Right forelimb (tissue), 1 donor: ENCODE measurements at places on chromosomes 12 and 14.

GRCh38 chr14:55348766-55349453, 62.7 kb downstream of the ATG14 start:
- DNase-seq: no peak

GRCh38 chr12:115495300-115495699, 782.2 kb downstream of the MED13L start:
- no peak for DNase-seq

DNA sequence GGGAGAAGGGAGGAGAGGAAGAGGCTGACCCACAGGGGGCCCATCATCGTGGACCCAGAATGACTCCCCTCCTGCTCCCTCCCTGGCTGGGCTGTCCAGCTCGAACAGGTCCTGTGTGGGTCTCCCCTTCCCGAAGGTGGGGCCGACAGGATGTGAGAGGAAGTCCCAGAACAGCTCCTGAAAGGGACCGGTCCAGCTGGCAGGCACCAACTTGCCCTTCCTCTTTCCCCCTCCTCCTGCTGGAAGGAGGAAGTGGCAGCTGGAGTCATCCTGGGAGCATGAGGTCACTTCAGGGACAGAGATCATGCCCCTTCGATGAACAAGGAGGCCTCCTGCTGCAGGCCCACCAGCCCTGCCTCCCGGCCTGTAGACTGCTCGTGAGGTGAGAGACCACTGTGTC, 35.0 kb upstream of the BEGAIN start:
- DNase-seq: peak; percentile 38

- no peak for DNase-seq
Measured at GRCh38 chr14:28116716-28117115, 649.9 kb upstream of the FOXG1 start.

DNA sequence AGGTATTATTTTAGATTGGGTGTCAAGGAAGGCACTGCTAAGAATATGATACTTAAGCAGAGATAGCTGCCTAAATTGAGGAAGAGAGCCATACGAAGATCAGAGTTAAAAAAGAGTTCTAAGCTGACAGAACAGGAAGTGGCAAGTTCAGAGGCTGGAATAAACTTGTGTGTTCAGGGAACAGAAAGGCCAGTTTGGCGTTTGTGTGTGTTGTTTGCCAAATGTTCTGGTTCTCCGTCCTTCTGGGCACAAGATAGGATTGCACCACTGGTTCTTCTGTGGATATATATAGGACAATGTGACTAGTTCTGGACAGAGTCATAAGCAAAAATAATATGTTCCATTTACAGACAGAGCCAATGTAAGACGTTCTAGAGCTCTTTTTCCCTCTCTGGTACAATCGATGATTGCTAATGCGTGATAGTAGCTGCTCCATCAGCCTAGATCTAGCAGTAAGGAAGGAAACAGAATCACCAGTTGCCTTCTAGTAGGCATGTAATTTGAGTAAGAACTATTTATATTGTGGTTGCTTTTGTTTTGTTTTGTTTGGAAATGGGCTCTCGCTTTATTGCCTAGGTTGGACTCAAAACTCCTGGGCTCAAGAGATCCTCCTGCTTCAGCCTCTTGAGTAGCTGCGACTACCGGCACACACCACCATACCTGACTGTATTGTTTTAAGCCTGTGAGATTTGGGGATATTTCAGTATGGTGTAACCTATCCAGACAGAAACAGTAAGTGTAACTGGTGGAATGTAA, 7.4 kb downstream of the BBS10 start:
- DNase-seq: no peak

- no peak for DNase-seq
Measured at GRCh38 chr14:74083784-74084276, 423 bp downstream of the ALDH6A1 start.

DNA sequence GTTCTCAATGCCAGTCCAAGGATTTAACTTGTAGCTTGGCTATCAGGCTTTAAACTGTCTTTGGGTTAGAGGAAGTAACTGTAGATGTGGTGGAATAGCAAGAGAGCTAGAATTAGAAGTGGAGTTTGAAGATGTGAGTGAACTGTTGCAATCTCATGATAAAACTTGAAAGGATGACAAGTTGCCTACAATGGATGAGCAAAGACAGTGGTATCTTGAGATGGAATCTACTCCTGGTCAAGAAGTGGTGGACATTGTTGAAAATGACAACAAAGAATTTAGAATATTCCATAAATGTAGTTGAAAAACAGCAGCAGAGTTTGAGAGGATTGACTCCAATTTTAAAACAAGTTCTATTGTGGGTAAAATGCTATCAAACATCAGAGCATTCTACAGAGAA, 199.0 kb downstream of the DUSP6 start:
- DNase-seq: no peak

DNA sequence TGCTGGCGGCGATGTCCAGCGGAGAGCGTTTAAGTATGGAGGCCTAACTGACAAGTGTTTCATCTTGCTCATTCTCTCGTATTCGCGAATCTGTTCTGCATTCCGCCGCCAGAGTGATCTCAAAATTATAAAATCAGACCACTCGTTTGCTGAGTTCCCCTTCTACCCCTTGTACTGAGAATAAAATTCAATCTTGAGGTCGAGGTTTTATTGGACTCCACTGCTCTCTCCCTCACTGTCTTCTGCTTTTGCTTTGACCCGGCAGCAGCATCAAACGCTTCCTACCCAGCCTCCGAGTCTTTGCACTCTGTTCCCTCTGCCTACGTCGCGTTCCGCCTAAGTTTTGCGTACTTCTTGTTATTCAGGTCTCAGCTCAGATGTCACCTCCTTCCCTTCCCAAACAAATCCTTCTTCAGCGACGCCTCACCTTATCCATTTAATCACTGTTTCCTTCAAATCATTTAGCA, 462 bp downstream of the KNTC1 start:
- DNase-seq: no peak

GRCh38 chr12:86513226-86513625, 257.0 kb upstream of the MGAT4C start:
- DNase-seq: no peak

DNA sequence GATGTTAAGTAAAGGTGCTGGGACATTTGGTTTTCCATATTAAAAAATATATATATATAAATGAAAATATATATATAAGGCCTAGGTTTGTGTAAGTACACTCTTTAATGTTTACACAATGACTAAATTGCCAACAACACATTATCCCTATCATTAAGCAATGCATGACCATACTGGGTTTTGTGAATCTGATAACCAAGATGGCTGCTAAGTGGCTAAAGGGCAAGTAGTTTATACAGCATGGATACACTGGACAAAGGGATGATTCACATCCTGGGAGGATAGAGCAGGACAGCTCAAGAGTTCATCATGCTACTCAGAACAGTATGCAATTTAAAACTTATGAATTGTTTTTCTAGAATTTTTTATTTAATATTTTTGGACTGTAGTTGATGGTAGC, 89.3 kb downstream of the FIGNL2 start:
- DNase-seq: no peak

- DNase-seq: no peak
Measured at GRCh38 chr12:61037792-61038191, 1222.4 kb upstream of the USP15 start.

- DNase-seq: no peak
Measured at GRCh38 chr12:388541-389141, 479 bp downstream of the KDM5A start.

DNA sequence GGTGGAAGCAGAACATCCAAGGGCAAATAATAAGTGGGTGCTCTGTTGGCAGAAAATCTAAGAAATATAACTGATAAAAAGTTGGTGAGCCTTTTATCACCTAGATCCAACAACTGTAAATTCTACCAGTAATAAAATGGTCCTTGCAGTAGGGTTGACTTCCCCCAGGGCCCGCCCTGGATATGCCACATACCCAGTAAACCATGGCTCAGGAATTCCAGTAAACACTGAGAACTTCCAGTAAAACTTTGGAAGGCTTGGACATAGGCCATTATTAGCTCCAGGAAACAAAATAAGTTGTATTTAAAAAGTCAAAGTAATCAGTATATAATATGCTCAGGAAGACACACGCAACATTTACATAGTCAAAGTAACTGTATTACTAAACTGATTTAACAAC, 402.2 kb downstream of the BCAT1 start:
- no peak for DNase-seq

- DNase-seq: no peak
Measured at GRCh38 chr14:77369285-77369684, 7.6 kb downstream of the TMED8 start.

GRCh38 chr12:120498870-120499515, 3.1 kb downstream of the DYNLL1 start:
- no peak for DNase-seq

GRCh38 chr12:4472046-4472445, 26.4 kb upstream of the FGF6 start:
- DNase-seq: no peak

DNA sequence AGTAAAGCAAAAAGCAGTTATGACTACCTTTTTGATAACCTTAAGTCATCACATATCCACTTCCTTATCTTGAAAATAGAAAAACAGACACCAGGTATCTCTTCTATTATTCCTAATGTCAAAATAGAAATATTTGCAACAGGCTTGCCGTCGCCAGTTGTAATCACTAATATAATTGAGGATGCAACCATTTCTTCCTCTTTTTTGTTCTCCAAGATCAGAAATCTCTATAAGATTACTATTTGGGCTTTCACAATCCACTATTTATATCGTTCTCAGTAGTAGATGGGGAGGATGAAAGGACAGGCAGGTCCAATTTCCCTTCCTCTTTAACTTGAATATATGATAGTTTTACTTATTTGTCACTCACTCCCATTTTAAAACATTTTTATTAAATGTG, 130.2 kb upstream of the HMGA2 start:
- DNase-seq: no peak

DNA sequence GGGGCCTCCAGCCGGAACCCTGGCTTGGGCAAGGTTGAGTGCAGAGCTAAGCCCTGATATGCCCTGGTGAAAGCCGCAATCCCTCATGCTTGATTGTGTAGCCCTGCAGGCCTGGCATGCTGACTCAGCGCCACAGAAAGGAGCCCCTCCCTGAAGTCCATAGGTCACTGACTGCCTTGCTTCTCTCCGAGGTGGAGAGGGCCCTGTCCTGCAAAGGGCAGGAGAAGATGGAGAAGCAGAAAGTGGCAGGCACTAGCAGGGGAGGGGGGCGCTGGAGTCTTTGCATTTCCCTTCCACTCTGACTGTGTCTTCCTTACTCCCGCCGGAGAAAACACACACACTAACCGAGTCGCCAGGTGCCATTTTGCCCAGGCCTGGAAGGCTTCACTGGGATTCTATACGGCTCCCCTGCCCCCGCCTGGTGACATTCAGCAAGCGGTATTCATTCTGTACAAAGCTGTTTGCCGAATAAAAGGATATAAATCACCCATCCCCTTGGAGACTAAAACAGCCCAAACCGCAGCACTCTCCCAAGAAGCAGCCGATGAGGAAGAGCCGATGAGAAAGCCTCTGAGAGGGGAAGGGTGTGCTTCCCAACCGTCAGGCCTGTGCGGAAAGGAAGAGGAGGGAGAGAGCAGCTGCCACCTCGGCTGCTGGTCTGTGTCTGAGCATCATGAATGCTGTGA, 69.8 kb downstream of the SLC6A12 start:
- DNase-seq: no peak

DNA sequence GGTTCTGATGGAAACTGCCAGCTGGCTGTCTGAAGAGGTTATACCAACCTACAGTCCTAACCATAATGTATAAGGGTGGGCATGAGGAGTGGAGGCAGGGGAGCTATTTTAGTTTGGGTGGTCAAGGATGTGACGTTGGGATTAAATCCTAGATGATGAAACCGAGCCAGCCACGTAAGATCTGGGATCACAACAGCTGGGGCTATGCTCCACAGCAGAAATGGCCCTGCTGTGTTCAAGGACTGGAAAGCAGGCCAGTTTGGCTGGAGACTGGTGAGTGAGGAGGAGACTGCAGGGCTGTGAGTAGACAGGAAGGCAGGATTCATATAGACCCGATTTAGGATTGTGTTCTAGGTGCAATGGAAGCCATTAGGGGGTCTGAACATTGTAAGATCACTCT, 66.1 kb downstream of the SAMD4A start:
- DNase-seq: no peak

DNA sequence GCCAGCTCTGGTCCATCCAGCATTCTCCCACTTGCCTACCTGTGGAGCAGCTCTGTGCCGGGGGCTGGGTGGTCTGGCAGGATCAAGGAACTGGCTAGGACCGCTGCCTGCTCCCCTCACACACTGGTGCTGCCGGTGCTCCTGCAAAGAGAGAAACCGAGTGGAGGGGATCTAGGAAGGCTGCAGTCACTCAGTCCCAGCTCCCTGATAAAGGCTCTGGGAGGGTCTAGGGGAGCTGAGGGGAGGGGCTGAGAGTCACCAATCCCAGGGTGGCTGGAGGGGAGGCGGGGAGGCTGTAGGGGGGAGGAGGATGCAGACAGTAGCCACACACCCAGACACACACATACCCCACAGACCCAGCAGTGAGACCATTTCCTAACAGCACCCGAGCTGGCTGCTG, at the start of gene TAC3:
TSS of gene TAC3 (minus strand) at position 182 of the 400 bp plus-strand sequence. CDS start 732 bp downstream, outside the sequence.
- DNase-seq: no peak

GRCh38 chr14:77219591-77219990, 38.0 kb downstream of the TMEM63C start:
- no peak for DNase-seq
